ENCODE measurements at places on chromosomes 5 and 9. TPM values are rescaled to one million over a fixed set of nuclear protein-coding genes. Genes with fewer than 3 reads are reported as not detected.

The SHOC1 gene
- total RNA-seq: not detected

The DNAJB5 gene
- 5.5 TPM for total RNA-seq

The IFNA13 gene
- total RNA-seq: not detected

The ADAMTS13 gene
- total RNA-seq: 2.5 TPM

The CPLANE1 gene
- total RNA-seq: 7.2 TPM

The SPINK4 gene
- not detected for total RNA-seq

The IL9 gene
- total RNA-seq: not detected

The RASGRF2 gene
- total RNA-seq: 10.0 TPM

The FAM114A2 gene
- 17.8 TPM for total RNA-seq

The NRG2 gene
- not detected for total RNA-seq

Data from activated CD8-positive, alpha-beta T cell treated with anti-CD3 and anti-CD28 coated beads, Interleukin-2, amount 10 ng/mL, durations not matched to agents 7 days and 5 days (primary cell).